ENCODE measurements at places on chromosomes 16 and 17.

DNA sequence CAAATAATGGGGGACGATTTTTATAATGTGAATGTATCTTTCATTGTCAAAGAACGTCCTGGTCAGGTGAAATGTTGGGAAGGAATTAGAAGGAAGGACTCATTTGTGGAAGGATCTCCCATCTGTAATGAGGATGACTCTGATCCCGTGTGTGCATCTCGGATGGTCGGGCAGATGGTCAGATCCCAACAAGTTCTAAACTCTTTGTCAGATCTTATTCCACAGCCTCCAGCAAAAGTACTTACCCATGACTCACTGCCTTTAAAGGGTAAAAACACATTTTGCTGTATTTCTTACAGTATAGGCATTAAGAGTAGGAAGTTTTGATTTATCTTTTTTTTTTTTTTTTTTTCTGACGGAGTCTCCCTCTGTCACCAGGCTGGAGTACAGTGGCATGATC lies 539 bp upstream of the KRTAP4-8 start:
- DNase-seq = no peak

DNA sequence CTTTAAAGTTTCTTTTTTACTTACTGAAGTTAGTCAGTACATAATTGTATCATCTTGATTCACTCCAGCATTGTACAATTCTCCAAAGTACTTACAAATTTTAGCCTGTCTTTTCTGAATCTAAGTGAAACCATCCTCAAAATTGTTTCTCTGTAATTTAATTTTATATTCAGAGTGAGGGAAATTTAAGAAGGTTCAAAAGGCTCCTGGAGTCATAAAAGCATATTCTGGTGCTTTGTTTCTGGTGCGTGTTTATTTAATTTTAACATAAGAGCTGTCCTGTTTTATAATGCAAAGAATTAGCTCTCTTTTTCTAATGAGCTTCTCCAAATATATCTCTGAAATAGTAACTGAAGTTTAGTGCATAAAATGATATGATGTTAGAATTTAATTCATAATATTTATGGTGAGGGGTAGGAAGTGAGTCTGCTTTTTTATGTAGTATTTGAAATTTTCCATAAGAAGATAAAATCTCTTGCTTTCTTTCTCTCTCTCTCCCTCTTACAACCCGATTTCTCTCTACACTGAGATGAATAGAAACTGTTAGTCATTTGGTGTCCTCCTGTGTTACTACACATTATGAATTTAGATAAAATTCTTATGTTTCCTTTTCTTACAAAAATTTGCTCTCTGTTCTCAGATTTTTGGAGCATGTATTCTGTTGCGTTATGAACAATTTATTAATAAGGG lies 339.8 kb downstream of the BCAS3 start:
- DNase-seq = no peak

DNA sequence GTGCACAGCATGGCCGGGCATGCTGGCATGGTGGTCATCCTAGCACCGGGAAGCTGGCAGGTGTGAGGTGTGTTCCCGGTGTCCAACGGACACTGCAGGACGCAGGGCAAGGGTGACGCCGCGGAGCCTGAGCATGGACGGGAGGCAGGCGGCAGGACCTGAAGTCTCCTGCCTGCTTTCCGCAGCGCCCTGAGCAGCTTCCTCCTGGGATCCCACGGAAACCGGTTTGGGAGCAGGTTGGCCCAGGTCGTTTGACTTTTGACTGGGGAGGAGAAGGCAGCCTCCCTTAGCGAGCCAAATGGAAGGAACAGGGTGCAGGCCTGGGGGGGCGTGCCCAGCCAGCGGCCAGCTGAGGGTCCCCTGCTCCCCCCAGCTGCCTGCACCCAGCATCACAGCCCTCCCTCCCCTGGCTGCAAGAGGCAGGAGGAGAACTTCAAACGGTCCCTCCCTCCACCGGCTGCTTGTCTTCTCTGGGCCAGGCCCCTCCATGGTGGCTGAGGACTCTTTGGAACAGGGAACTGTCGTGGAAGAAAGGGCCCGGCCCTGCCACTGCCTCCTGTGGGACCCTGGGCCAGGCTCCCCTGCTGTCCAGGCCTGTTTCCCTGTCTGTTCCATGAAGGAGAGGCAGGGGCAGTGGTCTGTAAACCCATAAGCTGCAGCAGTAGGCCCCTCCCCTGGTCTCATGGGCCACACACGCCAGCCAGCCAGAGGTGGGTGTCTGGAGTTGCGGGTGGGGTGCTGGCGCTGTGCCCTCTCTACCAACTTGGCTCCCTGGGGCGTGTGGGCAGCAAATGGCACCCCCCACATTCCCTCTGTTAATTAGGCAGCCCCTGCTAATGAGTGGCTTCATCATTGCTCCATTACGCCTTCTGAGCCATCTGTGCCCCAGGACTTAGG lies 7.8 kb upstream of the ADGRG1 start:
- DNase-seq = no peak

GRCh38 chr16:11613381-11614303 lies 26.9 kb upstream of the LITAF start:
- DNase-seq = no peak

DNA sequence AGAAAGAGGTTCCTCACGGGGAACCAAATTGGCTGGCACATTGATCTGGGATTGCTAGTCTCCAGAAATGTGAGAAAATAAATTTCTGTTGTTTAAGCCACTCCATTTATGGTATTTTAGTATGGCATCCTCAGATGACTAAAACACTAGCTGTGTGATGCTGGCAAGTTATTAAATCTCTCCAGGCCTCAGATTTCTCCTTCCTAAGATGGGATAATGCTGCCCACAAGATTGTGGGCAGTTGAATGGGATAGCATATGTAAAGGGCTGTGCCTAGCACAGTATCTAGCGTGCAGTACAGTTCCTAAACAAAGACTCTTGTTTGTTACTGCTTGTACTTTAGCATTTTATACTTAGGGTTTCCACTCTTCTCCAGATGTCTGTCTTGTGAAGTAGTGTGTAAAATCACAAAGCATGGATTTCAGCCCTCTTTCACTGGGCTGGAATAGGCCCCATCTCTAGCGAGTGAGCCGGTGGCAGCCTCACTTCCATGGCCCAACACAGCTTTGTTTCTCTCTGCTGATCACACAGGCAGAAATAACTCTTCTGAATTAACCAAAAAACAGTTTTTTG lies 38.2 kb upstream of the PHAF1 start:
- DNase-seq = no peak

GRCh38 chr16:73196670-73197069 lies 148.7 kb upstream of the ZFHX3 start:
- DNase-seq = peak; percentile 36

GRCh38 chr17:74353446-74354060 lies 8.1 kb downstream of the BTBD17 start:
- no peak for DNase-seq

DNA sequence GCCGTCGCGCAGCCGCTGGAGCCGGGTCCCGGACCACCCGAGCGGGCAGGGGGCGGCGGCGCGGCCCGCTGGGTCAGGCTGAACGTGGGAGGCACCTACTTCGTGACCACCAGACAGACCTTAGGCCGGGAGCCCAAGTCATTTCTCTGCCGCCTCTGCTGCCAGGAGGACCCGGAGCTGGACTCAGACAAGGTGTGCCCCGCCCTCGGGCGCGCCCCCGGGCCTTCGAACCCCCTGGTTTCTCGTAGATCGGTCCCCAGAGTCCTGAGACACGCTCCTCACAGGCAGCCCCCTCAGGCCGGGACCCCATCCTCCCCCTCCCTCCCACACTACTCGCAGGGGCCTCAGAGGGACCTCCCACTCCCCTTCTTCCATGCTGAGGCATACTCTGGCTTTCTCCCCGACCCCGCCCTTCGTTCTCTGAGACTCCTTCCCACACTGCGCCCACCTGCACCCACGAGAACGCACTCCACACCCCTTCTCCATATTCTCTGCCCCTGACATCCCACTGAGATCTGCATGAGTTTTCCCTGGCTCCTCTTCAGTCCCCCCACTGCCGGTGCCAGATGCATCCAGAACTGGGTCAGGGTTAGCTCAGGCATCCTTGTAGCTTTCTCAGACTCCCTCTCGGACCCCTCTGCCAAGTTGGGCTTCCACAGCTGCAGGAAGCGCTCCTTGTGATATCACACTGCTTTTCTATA lies 523 bp downstream of the KCTD2 start:
- DNase-seq = no peak

GRCh38 chr16:86428729-86429517 lies 81.4 kb upstream of the FOXF1 start:
- no peak for DNase-seq

DNA sequence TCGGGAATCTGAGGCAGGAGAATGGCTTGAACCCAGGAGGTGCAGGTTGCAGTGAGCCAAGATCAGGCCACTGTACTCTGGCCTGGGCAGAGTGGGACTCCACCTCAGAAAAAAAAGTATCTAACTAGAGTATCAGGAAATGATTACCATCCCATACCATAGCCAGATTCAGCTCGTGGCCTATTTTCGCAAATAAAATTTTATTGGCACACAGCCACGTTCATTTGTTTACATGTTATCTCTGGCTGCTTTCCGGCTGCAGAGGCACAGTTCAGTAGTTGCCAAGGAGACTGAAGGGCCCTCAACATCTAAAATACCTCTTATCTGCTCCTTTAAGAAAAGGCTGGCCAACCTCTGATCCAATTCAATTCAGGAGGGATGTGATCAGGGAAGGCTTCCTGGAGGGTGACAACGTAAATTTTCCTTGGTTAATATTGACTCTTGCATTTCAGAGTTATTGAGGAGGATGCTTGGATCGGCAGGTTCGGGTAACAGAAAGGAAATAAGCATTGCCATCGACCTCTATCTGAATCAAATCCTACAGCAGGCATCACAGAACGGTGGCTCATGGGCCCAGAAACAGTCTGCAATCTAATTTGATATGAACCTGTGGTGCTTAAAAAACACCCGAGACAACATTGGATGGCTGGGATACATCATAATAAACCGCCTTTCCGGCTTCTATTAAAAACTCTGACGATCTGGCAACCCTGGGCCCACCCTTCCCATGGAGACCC lies 73.8 kb downstream of the XYLT1 start:
- DNase-seq = no peak

- DNase-seq = no peak
These were observed 18.0 kb upstream of the ZNF629 start for GRCh38 chr16:30805056-30805369.

DNA sequence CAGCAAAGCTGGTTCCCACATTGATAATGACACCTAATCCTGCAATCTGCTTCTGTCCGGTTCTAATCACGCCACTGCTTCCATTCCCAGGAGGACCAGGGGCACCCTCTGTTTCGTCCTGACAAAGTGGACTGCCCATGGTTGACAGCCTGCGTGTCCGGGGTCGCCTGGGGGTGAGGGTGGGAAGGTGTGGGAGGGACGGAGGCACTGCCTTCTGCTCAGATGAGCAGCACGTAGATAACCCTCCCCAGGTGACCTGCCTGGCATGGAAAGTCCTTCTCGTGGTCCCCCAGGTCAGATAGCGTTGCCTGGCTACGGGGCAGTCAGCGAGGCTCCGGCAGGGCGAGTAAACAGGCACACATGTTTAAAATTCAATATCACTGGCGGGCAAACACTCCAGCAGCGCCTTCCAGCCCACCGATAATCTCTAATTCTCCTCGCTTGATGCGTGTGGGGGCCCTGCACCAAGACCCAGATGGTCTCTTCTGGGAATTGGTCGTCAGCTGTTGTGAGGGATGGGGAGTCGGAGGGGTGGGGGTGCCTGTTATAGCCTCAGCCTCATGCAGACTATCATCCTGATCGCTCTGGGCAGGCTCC lies 132.2 kb downstream of the RAP1GAP2 start:
- no peak for DNase-seq

DNA sequence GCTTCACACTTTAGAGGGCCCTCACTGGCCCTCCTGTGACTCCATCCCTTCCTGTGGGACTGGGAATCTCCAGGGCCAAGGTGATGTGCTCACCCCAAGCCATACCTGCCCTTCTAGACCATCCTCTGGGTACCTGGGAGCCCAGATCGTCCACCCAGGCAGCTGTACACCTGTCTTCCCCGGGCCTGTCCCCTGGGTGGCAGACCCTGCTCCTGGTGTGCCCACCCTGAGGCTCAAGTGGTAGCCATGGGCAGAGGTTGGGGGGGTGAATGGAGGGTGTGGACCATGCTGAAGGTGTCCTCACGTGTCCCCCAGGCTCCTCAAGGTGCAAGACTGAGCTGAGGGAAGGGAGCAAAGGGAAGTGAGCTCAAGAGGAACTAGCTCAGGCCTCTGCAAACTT lies 9.3 kb downstream of the CLEC10A start:
- no peak for DNase-seq

DNA sequence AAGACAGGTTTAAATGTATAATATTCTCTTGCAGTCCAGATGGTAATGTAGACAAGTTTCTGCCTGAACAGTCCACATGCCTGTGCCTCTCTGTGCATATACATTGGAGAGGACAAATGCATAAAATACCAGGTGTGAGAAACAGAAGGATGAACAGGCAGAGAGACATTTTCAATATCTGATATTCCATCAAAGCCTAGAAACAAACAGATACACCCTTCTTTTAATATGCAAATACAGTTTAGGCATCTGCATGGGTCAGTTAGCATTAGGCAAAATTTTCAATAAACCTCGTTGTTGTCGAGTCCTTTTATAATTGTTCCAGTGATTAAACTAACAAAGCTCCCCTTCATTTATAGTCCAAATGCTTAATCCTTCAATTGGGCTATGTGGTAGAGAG lies 897 bp downstream of the OMG start:
- no peak for DNase-seq

DNA sequence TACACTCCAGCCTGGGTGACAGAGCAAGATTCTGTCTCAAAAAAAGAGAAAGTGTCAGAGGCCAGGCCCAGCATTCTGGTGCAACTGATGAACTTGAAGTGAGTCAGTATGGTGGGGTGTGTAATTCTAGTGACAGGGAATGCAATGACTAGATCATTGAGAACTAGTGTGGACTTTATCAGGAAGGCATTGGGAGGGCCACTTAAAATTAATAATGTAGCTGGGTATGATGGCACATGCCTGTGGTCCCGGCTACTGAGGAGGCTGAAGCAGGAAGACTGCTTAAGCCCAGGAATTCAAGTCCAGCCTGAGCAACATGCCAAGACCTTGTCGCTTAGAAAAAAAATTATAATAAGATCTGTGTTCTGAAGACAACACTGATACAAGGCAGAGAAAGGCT lies 90.8 kb downstream of the STX8 start:
- DNase-seq = no peak

GRCh38 chr17:54990118-54990517 lies 21.6 kb downstream of the STXBP4 start:
- no peak for DNase-seq

GRCh38 chr17:76796081-76796480 lies 58.2 kb downstream of the MFSD11 start:
- no peak for DNase-seq

GRCh38 chr16:7834771-7835431 lies 502.3 kb downstream of the RBFOX1 start:
- no peak for DNase-seq
